ENCODE measurements at places on chromosomes 3 and 15.

- no peak for DNase-seq
These were observed 8.0 kb downstream of the PLXND1 start for GRCh38 chr3:129598484-129598883.

DNA sequence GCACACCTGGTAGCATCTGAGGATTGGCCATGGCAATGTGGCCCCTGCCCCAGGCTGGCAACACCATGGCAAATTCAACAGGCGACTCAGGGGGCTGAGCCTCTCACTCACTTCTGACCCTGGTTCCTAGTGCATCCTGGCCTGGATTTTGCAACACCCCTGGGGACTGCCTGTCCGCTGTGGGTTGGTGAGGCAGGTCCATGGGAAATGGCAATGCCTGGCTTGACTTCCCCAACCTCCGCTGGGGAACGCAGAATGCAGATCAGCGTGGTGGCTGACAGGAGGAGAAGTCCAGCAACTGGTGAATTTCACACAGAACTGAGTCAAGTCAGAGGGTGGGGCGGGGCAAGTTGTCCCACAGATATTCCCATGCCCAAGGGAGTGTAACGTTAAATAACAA is 3.9 kb upstream of the PSTPIP1 start:
- no peak for DNase-seq

DNA sequence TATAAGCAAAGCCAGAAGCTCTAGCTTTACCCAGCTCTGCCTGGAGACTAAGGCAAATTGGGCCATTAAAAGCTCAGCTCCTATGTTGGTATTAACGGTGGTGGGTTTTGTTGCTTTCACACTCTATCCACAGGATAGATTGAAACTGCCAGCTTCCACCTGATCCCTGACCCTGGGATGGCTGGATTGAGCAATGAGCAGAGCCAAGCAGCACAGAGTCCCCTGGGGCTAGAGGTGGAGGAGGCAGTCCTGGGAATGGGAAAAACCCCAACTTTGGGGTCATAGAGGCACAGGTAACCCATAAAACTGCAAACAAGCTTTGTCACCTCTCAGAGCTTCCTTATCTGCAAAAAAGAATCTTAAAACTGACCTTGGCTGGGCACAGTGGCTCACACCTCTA is 6.6 kb downstream of the RHO start:
- DNase-seq: no peak

DNA sequence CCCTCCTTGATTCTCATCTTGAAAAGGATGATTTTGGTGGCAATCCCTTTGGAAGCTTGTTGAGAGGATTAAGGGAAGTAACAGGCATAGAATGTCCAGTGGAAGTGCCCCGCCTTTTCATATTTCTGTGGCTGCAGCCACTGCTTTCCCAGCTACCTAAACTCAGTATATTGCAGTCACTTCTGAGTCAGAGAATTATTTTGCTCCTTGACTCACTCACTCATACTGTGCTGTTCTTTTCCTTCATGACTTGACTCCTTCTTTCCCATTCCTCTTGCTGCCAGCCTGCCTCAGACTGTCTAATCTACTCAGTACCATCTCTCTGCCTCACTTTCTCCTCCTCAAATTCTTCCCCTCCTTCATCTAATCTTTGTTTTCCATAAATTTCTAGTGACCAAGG is 26.5 kb upstream of the POLR2M start:
- no peak for DNase-seq

DNA sequence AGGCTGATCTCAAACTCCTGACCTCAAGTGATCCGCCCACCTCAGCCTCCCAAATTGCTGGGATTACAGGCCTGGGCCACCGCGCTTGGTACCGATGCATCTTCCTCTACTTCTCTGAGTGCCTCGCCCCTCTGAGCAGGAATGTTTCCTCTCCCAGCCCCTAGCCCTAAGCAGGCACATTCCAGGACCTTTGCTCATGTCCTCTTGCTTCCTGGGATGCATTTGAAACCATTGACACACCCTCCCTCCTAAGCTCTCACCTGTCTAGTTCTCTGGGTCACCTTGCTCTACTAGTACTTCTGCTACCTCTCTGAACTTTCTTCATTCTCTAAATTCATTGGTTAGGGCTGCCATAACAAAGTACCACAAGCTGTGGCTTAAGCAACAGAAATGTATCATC is 17.9 kb upstream of the UACA start:
- DNase-seq: no peak

DNA sequence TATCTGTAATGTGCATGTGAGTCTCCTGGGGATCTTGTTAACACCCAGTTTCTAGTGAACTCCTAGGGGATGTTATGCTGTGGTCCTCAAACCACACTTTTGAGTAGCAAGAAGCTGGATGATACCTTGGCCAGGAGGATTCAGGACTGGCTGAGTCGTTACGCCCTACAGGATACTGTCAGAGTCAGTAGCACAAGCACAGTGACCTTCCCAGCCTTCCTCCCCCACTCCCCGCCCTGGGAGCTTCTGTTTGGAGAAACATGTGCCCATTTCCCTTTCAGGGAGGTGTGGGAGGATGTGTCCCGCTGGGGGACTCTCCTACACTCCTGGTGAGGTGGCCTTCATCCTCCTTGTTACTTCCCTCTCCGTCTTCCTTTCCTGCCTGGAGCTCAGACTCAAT is 76.4 kb upstream of the TRPM1 start:
- DNase-seq: no peak

- DNase-seq: no peak
These were observed 17.7 kb upstream of the SNRK start for GRCh38 chr3:43268636-43269035.

- DNase-seq: no peak
These were observed 37.8 kb downstream of the LARS2 start for GRCh38 chr3:45426161-45426560.

DNA sequence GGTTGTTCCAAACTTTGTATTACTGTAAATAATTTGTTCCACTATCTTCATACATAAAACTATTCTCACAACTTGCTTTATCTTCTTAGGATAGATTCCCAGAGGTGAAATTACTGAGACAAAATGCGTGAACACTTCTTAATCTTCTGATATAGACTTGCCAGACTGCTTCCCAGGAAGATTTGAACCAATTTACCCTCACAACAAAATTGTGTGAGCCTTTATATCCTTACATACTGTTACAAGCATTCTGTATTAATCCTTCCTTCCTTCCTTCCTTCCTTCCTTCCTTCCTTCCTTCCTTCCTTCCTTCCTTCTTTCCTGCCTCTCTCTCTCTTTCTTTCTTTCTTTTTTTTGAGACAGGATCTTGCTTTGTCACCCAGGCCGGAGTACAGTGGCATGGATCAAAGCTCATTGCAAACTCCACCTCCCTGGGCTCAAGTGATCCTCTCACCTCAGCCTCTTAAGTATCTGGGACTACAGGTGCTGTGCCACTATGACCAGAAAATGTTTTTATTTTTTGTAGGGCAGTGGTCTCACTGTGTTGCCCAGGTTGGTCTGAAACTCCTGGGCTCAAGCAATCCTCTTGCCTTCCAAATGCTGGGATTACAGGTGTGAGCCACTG is 57.1 kb upstream of the SSR3 start:
- no peak for DNase-seq

- no peak for DNase-seq
These were observed 39.6 kb downstream of the C3orf38 start for GRCh38 chr3:88189361-88189810.

DNA sequence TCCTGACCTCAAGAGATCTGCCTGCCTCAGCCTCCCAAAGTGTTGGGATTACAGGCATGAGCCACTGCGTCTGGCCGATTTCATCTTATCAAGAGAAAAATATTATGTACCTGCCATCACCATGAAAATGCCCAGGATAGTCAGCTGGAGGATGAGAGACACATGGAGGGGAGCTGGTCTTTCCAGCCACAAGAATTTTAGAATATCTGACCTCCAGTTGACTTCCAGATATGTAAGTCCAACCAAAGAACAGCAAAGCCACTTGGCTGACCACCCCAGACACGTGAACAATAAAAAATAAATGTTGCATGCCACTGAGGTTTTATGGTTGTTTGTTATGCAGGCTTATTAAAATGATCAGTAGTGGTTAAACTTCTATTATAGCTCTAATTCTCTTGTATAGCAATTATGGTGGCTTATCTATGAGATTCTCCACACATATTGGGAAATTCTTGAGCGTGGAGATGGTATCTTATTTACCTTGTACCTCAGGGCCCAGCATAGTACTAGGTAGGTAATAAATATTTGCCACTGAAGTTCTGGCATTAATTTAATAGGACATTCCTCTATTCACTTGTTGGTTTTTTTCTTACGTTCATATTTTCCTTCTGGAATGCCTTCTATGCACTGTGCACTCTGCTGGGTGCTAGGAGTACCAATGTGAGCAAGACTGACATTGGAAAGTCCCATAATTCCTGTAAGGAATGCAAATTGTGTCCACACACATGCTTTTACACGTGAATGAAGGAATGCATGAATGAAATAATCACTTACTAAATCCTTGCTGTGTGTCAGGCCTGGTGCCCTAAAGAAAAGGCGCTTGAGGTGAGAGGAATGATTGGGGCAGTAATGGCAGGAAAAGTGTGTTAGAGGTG is 77.6 kb downstream of the EDEM1 start:
- no peak for DNase-seq

DNA sequence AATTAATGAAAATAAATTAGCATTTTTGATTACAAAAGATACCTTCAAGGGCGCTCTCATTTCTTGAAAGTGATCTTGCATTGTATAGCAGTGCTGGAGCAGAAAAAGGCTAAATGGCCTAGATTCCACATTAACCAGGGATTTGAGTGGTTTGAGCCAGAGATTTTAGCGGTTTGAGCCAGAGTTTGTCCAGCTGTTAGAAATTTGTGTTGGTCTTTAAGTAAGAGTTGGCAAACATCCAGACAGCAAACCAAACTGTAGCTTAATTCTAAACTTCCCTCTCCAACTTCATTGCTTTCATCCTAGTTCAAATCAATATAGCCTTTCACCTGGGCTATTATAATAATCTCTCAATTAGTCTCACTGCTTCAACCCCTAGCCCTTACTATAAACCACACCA is 351.7 kb downstream of the IGSF11 start:
- DNase-seq: no peak

GRCh38 chr3:186772701-186773417 is 10.5 kb upstream of the EIF4A2 start:
- DNase-seq: peak; percentile 91

- DNase-seq: no peak
These were observed 689.9 kb downstream of the TUSC7 start for GRCh38 chr3:117399311-117400078.

- DNase-seq: no peak
These were observed 46.8 kb upstream of the TBC1D23 start for GRCh38 chr3:100213891-100214573.

DNA sequence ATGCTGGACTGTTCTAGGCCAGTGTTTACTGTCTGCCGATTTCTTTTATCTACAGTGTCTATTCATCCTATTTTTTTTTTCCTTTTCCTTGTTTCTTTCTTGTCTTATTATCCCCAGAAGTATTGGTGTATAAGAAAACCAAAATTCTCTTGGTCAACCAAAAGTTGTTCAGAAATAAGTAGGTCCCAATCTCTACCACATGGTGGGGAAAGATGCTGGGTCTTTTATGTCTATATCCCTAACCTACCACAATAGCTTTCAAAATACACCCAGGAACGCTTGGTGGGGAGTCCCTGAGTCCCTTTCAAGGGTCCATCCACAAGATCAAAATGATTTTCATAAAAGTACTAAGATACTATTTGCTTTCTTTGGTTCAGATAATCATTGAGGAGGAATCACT is 225.6 kb downstream of the CLSTN2 start:
- DNase-seq: no peak

DNA sequence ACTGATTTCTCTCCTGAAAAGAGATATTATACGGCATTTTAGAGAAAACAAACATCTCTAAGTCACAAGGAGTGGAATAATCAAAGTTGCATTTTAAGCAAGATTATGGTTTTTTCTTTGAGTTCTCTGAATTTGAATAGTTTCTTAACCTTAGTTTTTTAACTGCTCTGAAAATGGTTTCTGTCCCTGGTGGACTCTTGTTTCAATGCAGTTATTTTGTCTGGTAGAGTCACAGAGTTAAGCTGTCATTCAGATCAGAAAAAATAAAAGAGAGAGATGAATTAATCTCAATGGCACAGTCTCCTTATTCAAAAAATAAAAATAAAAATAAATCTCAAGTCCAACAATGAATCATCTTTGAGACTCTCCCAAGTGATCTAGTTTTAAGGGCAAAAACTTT is 19.0 kb downstream of the AGTR1 start:
- DNase-seq: no peak

DNA sequence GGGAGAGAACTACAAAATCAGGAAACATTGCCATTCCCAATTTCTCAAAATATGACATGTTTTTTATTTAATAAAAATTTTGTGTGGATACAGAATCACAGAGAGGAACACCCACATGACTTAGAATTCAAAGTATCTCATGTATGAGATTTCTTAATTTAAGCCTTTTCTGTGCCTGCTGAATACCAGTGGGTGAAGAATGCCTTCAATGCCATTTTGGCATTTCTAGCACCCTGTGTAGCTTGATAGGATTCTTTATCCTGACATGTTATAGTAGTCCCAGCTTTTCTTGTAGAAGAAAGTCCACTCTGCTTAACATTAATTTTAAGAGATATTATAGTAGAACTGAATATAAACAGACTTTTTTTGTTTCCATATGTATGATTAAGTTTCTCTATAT is 3.1 kb upstream of the SLMAP start:
- DNase-seq: no peak

- no peak for DNase-seq
These were observed 13.9 kb downstream of the PPM1M start for GRCh38 chr3:52259448-52259847.

GRCh38 chr3:69784954-69785514 is 45.8 kb downstream of the MITF start:
- DNase-seq: no peak

DNA sequence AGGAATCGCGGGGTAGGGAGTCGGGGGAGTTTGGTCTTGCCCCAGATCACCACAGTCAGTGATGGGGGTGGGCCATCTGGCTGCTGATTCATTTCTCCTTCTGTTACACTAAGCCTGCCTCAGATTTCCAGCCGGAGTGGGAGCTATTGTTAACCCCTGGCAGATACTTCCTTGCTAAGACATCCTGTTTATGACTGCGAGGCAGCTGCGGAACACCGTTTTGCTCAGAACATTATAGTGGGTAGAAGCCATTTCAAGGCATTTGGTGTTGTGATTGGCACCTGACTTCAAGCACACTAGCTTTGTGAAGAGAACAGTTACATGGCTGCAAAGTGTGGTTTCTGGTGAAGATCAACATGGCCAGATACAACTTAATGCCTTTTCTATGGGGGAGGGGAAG is 73.8 kb downstream of the FLNB start:
- no peak for DNase-seq

- no peak for DNase-seq
These were observed 69.3 kb downstream of the MCTP2 start for GRCh38 chr15:94300612-94301011.

Data from AML-193 (cell line).